Panc1 (cell line): ENCODE measurements at places on chromosomes 7 and 10. TPM values are rescaled to one million over a fixed set of nuclear protein-coding genes. Genes with fewer than 3 reads are reported as not detected.

DNA sequence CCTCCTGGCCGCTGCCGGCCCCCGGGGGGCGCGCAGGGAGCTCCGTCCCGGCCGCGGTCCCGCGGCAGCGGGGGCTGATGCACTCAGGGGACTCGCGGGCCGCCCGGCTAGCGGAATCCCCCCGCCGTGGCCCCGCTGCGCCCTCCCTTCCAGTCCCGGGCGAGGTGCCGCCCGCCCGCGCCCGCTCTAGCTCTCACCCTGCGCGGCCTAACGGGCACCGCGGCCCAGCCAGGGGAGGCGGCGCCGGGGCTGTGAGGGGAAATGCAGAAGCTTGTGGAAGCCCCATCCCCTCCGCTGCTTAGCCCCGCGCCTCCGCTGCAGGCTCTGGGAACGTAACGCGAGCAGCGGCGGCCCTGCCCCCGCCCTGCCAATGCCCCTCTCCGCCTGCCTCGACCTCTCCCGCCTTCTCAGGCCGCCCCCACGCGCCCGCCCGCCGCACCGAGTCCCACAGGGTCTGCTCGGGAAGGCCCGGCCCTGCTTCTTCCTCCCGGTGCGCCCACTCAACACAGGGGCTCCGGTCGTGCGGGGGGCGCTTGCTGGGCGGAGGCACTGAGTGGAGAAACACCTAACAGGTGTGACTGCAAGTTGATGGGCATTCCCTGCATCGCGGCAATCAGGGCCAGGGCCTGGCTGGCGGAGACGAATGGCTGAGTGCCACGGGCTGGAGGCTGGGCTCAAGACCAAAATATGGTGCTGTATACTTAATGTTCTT is 384 bp upstream of the TMEM229A start:
- no peak for DNase-seq

Gene INSYN2A
- total RNA-seq: not detected

Gene HABP2
- total RNA-seq: 0.13 TPM

DNA sequence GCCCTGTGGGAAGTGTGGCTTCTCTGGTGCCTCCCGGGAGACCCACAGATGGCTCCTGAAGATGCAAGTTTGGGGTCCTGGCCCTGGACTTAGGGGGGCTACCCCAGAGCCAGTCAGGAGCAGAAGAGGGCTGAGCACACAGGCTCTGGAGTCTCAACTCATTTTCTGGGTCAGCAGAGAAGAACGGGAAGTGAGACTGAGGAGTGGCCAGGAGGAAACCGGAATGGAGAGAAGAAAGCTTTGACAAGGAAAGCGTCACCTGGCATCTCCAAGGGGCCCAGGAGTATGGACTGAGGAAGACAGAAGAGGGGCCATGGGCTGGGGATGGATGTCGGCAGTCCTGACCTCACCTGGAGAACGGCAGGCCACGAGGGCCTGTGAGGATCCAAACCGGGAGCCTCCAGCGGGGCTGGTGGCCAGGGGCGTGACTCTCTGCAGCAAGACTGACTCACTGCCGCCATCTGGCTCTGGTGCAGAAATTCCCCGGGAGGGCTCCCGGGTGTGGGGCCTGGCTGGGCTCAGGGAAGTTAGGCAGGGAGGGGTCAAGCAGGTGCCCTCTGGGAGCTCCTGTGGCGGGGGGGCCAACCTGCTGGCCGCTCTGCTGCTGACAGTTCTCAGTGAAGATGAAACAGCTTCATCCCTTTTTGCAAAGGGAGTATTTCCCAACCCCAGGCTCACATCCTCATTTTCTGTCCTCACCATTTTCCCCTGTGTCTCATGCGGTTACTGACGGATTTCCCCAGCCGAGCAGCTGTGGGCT is 23.6 kb downstream of the DAGLB start:
- no peak for DNase-seq

Gene DYNC1I1
- 0.13 TPM for total RNA-seq

DNA sequence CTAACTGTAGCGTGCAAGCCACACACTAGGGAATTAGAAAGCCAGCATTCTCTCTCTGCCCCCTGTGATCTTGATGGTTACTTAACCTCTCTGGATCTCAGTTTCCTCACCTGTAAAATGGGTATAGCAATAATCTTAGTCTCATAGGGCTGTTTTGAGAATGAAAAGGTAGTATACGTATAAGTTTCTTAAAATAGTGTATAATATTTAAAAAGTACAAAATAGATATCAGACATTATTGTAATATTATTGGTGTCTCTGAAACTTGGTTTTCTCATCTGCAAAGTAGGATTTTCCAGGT is 80.4 kb downstream of the CHN2 start:
- DNase-seq: no peak

- no peak for DNase-seq
These were observed 62.8 kb upstream of the FAM20C start for GRCh38 chr7:129366-130221.

- no peak for DNase-seq
These were observed 133.3 kb upstream of the LAMB4 start for GRCh38 chr7:108263425-108263824.

Gene PIK3AP1
- total RNA-seq: 2.6 TPM

GRCh38 chr7:36620166-36620708 is 104.1 kb downstream of the AOAH start:
- no peak for DNase-seq

GRCh38 chr7:126533715-126534114 is 719.0 kb downstream of the GRM8 start:
- DNase-seq: no peak

Gene ECHS1
- total RNA-seq: 165 TPM

Gene SPDYE2B
- not detected for total RNA-seq

DNA sequence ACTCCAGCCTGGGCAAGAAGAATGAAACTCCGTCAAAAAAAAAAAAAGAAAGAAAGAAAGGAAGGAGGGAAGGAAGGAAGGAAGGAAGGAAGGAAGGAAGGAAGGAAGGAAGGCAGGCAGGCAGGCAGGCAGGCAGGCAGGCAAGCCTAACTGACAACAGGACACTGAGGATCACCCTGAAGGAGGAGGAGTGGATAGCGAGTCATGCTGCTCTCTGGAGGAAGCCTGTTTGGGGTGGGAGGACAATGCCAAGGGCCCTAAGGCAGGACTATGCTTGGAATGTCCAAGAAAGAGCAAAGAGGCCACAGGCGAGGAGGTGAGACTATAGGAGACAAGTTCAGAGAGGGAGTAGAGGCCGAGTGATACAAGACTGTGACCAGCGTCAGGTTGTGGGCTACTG is 107.0 kb upstream of the PARD3 start:
- no peak for DNase-seq

GRCh38 chr7:157721468-157722136 is 384.8 kb downstream of the DNAJB6 start:
- no peak for DNase-seq

GRCh38 chr7:64192775-64193174 is 14.2 kb upstream of the ZNF735 start:
- no peak for DNase-seq

Gene LEP
- not detected for total RNA-seq

GRCh38 chr7:4681886-4682620 is at the start of gene FOXK1:
FOXK1 (plus strand) TSS chr7:4682295; CDS start chr7:4682309, 14 bp downstream.
- DNase-seq: no peak

DNA sequence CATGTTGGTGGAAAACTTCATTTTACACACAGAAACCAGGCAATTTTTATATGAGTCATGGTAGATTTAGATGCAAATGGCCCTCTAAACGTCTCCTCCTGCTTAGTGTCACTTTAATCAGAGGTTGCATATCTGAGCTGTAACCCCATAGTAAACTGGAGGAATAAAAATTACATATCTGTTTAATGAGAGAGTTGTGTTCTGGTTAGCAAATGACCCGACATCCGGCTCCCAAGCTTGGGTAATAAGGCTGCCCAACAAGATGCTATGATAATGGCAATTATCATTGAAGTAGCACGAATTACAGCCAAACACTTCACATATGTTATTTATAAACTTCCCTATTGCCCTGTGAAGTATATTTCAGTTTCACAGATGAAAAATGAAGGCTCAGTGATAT is 10.6 kb upstream of the ADAM12 start:
- DNase-seq: no peak

Gene CCDC146
- total RNA-seq: 1.2 TPM

DNA sequence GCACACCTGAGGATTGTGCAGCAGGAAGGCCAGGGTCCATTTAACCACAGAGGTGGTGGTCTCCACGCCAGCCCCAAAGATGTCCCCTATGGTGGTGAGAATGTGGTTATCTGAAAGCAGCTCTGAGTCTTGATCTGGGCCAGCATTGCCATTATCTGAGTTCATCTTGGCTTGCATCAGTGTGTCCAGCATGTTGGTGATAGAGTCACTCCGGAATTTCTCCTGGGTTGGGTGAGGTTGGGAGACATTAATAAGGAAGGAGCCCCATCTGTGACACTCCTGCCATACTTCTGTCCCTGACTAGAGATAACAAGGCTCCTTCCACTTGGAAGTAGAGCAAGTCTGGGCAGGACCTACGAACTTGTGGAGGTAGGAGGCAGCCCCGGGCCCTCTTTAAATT is 4.2 kb downstream of the CYP17A1 start:
- DNase-seq: no peak

DNA sequence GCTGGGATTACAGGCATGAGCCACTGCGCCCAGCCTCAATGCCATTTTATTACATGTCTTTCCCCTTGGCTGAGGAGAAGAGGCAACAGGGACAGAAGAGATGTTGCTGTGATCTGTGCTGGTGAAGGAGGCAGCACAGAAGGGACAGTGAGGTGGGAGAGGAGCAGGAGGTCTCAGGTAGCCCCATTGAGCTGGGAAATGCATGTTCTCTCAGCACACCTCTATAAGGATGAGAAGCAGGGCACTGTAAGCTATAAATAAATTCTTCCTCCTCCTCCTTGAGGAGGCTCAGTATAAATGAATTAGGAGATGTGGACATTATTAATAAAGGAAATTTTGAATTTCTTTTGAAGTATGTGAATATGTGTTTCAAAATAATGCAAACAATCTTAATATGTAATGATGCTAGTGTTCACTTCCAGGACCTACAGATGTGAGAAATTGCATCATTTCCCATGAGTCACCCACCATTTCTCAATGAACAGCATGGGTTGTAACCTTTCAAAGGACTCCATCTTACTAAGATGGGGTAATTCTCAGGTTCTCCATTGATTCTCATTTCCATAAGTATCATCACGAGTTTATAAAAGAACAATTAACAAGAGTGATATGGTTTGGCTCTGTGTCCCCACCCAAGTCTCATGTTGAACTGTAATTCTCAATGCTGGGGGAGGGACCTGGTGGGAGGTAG is 88.9 kb upstream of the ODAD2 start:
- no peak for DNase-seq

GRCh38 chr10:99836711-99837110 is 54.3 kb downstream of the ABCC2 start:
- no peak for DNase-seq

GRCh38 chr10:45377321-45377720 is 3.3 kb downstream of the ALOX5 start:
- DNase-seq: no peak

- DNase-seq: no peak
These were observed 116.3 kb downstream of the CUX1 start for GRCh38 chr7:101933688-101934121.

GRCh38 chr10:1168763-1169162 is 112.6 kb downstream of the WDR37 start:
- DNase-seq: no peak

- DNase-seq: no peak
These were observed 38.0 kb downstream of the SNX10 start for GRCh38 chr7:26329520-26330255.

GRCh38 chr10:42962110-42962901 is 114.6 kb upstream of the RET start:
- DNase-seq: no peak

DNA sequence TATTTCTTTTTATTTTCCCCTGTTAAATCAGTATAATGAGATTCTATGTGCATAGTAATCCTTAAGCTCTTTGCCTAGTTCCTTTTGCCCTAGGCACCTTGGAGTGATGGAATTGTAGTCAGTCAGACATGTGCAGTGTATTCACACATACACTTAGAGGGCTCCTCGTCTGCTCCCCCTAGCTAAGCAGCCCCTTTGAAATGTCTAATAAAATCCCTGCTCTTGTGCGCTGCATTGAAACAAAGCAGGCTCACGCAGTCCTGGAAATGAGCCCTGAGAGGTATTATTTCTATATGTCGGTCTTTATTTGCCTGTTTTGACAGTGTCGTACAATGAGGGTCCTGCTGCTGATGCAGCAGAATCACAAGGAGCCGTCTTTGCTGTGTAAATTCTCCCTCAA is 258.7 kb downstream of the AUTS2 start:
- DNase-seq: no peak

- DNase-seq: no peak
These were observed 316.0 kb downstream of the AGMO start for GRCh38 chr7:15245831-15246230.

- no peak for DNase-seq
These were observed 699 bp downstream of the NRAP start for GRCh38 chr10:113663142-113663541.

Gene C7orf33
- total RNA-seq: not detected

GRCh38 chr7:142808802-142809583 is 38.2 kb downstream of the PRSS2 start:
- no peak for DNase-seq

GRCh38 chr10:71638822-71639719 is 80.5 kb downstream of the C10orf105 start:
- no peak for DNase-seq

DNA sequence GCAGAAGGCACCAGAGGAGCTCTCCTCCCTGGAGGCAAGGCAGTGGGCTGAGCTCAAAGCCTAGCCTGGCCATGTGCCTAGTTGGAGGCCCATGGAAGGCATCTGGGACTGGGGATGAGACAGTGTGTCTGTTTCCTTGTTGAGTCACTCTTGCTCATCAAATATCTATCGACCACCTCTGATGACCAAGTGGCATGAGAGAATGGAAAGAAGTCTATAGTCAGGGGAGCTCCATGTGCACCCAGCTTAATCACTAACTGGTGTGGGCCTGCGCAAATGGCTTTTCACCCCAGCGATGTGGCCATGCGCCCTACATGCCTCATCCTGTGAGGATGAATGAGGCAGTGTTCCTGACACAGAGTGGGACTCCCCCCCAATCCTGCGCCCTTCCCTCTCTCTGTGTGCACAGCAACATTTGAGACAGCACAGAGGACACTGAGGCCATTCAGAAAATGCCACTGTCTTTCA is 229.9 kb downstream of the RPS24 start:
- DNase-seq: no peak

Gene ADRA2A
- 0.05 TPM for total RNA-seq

GRCh38 chr7:37145682-37146081 is 303.0 kb downstream of the ELMO1 start:
- DNase-seq: no peak

GRCh38 chr7:21753071-21753470 is 192.6 kb downstream of the CDCA7L start:
- DNase-seq: no peak

GRCh38 chr7:23075571-23075970 is 30.0 kb upstream of the KLHL7 start:
- DNase-seq: no peak

Gene MYH16
- 0.23 TPM for total RNA-seq

DNA sequence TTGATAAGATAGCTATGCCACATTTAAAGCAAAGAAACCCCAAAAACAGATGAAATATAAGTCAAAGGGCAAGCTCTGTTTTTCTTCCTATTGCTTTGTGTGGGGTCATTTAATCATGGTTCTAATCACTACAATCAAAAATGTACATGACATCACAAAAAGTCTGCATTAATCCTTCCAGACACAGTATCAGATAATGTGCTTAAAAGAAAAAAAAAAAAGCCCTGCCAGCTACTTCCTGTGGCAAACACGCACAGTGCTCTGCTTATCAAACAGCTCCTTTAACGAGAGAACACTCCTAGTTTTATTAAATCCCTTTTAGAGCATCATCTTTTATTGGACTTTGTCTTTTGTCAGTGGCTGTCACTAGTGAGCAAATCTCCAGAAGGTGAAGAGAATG is 1005.8 kb downstream of the GATA3 start:
- DNase-seq: no peak

Gene PPP1R9A
- 5.0 TPM for total RNA-seq

GRCh38 chr10:1538531-1539061 is 198.7 kb downstream of the ADARB2 start:
- DNase-seq: no peak
